ENCODE measurements at places on chromosomes 3 and 15.

DNA sequence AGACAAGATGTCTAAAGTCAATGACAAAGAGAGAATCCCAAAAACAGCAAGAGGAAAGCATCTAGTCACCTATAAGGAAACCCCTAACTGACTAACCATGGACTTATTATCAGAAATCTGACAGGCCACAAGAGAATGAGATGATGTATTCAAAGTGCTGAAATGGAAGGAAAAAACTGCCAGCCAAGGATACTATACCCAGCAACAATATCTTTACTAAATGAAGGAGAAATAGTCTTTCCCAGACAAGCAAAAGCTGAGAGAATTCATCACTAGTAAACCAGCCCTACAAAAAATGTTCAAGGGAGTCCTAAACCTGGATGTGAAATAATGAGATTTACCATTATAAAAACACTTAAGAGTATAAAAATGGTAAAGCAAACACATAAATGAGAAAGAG lies 128.0 kb downstream of the SATB1 start:
- DNase-seq = no peak

GRCh38 chr3:58254144-58254543 lies 16.6 kb downstream of the ABHD6 start:
- no peak for DNase-seq

- no peak for DNase-seq
Measured at GRCh38 chr3:139357899-139358298, 14.1 kb downstream of the MRPS22 start.

DNA sequence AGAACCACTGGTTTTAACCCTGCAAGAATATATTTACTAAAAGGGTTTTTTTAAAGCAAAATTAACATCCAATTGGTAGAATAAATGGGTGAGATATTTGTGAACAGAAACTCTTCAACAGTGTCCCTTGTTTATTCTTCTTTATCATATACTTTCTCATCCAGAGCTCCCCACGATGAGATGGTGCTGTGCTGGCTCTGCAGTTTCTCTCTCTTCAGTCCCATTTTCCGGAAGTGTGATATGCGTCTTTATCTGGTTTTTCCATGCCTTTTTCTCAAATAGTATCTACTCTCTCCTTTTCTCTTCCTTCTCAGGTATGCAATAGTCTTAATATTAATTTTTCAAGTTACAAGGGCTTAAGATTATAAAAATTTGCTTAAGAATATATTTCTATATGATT lies 1.5 kb downstream of the EAF2 start:
- no peak for DNase-seq

DNA sequence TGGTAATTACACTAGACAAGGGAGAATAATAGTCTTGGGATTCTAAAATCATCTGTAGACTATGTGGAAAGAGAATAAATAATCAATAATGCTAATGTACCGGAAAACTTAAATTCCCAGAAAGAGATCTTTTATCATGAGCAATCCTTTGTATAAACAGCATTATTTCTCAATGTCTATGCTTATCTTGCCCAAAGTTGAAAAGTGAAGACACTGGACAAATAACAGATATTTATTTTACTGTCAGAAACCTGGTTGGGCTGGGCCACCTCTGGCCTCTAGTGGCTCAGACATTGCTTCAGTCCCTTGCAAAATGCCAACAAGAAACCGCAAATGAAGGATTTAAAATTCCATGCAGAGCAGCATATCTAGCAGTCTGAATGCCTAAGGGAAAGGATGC lies 409.9 kb downstream of the FHIT start:
- no peak for DNase-seq

GRCh38 chr3:156676768-156677479 lies 2.5 kb downstream of the TIPARP start:
- DNase-seq = no peak

- DNase-seq = no peak
Measured at GRCh38 chr3:127141921-127142730, 50.8 kb upstream of the PRR23E start.

DNA sequence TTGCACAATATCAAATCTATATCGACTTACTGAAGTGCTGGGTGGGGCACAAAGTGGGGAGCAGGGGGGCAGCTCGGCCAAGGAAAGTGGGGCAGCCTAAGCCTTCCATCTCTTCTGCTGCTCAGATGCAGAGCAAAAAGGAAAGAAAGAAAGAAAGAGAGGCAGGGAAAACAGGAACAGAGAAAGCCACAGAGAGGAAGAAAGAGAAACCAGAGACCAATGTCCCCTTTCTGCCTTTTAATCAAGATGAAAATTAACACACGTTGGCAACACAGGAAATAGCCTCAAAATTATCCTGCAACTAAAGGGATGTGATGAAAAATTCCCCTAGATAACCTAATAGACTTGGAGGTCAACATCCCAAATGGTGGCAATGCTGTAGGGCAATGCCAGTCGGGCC lies 72.2 kb upstream of the RAD18 start:
- no peak for DNase-seq

DNA sequence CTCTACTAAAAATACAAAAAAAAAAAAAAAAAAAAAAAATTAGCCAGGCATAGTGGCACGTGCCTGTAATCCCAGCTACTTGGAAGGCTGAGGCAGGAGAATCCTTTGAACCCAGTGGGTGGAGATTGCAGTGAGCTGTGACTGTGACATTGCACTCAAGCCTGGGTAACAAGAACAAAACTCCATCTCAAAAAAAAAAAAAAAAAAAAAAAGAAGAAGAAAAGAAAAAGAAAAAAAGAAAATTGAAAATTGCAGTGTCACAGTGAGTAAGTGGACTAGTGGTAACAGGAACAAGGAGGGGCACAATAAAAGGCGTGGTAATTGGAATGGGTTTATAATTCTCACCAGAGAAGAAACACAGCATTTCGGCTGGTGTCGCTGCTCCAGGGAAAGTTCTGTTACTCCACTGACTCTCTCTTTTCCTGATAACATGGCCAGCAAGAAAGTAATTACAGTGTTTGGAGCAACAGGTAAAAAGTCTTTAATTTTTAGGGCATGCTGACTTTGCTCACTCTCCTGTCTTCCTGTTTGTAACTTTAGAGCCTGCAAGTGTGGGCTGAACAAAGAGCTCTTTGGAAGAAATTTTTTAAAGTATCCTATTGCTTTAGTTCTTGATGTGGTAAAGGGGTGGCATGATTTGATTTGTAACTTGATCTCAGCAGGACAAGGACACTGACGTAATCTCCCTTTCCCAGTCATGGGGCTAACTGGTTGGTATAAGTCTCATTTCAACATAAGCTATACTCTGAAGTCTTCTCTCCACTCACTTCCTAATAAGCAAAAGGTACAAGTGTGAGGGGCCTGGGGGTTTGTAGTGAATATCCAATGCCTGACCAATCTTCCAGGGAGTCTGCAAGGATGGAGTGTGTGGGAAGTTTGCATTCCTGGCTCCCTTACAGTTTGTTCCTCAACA lies 22.1 kb upstream of the TRA2B start:
- DNase-seq = peak; percentile 93

GRCh38 chr3:159996018-159996417 lies 7.4 kb downstream of the IL12A start:
- DNase-seq = no peak

DNA sequence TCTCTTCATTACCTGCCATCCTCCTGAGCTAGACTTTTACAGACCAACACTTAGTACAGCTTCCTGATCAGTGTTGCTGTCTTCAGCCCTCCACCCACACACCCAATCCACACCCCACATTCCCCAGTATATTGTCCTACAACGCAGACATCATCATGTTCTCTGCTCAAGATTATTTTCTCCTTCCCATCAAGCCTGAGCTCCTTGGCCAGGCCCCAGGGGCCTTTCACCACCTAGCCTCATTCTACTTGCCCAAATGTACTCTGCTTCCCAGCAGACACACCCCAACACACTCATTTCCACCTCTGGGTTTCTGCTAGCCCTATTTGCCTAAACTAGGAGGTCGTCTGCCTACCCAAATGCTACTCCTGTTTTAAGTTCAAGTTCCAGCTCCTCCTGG lies 37.0 kb downstream of the DAPK2 start:
- no peak for DNase-seq

GRCh38 chr3:74149466-74149865 lies 465.0 kb downstream of the CNTN3 start:
- DNase-seq = no peak

GRCh38 chr3:24589931-24590880 lies 95.6 kb upstream of the THRB start:
- DNase-seq = no peak

GRCh38 chr15:65233696-65234095 lies 22.4 kb upstream of the CILP start:
- DNase-seq = no peak

GRCh38 chr15:38263996-38264395 lies 11.4 kb downstream of the SPRED1 start:
- no peak for DNase-seq

DNA sequence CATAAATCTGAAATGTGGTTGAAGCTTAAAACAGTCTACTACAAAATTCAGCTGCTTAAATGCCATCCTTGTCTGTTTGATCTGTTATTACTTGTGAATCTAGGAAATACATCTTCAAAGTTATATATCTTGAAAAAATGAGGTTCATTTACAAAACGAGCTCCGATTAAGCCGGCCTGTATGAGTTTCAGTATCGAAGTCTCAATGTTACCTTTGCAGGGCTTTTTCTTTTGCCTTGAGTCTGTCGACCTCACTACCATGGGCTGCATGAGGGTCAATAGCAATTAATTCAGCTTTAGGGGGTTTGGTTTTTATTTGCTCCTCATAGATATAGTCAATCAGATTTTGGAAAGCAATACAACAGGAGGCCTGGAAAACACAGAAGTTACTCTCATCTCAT lies 23.2 kb downstream of the ERICH6 start:
- DNase-seq = no peak

- no peak for DNase-seq
Measured at GRCh38 chr3:14019459-14019858, 105.2 kb downstream of the CHCHD4 start.

GRCh38 chr15:58538225-58538727 lies 106.5 kb downstream of the LIPC start:
- DNase-seq = no peak

GRCh38 chr3:11776346-11776745 lies 70.3 kb downstream of the TAMM41 start:
- DNase-seq = no peak

DNA sequence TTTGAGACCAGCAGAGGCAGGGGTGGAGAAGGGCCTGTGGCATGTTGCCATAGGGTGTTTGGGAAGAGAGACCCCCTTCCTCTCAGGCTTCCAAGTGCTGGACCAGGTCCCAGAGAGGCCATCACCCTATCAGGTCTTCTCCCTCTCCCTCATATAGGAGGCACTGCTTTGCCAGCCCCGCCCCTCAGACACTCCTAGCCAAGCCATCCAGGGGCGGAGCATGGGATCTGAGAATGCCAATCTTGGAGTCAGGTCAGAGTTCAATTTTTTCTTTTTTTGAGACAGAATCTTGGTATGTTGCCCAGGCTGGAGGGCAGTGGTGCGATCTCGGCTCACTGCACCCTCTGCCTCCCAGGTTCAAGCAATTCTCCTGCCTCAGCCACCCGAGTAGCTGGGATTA lies 32.7 kb downstream of the CRABP1 start:
- DNase-seq = no peak

DNA sequence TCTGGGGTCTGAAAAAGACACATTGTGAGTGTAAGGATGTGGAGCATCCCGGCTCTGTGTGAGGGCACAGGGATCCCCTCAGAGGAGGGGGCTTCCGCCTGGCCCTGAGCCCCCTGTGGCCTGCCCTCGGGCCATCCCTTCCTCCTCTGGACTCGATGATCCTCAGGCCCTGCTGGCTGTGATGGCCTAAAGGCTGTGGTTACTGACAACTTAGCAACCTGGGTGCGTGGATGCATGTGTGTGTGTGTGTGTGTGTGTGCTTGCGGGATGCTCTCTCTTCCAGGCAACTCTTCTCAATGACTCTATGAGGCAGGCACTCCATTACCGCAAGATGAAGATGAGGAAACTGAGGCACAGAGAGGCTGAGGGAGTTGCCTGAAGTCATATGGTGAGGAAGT lies 66.0 kb downstream of the ASB7 start:
- no peak for DNase-seq

- DNase-seq = no peak
Measured at GRCh38 chr3:28745436-28745835, 396.8 kb upstream of the AZI2 start.

- DNase-seq = no peak
Measured at GRCh38 chr15:67778968-67779548, 46.3 kb upstream of the SKOR1 start.

DNA sequence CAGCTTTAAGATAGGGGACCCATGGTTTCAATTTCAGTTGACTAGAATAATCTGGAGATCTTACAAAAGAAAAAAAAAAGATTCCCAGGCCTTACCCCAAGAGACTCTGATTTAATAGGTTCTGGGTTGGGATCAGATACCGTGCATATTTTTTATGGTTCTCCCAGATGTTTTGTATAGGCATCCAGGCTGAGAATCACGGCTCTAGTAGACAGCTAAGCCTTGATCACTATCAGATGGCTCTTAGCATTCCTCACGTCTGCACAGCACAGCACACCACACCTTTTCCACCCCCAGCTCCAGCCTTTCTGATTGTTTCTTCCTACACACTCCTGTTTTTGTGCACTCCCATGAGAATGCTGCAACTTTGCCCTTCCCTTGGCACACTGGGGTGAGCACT lies 40.8 kb downstream of the TMEM45A start:
- DNase-seq = no peak

GRCh38 chr3:89052386-89052785 lies 55.0 kb upstream of the EPHA3 start:
- DNase-seq = no peak

GRCh38 chr3:194337965-194338753 lies 13.0 kb downstream of the CPN2 start:
- no peak for DNase-seq

DNA sequence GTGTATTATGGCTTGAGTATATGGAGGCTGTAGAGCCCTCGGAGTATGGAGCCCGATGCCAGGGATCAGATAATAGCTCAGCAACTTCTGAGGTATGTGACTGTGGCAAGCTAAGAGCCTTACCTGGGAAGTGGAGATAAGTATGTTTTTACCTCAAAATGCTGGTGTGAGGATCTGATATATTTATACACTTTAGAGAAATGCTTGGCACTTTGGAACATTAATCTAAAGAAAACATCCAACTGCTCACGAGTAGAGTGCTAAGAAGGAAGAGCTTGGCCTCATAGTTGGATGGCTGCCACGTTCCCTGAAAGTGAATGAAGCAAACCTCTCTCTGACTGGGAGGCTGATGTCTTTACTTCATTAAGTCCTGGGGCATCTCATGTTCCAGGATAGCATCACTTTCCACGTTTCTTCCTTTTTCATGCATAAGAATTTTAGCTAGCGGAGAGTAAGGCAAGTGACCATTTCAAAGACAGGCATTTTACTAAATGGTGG lies 58.9 kb upstream of the GOLGA8J start:
- DNase-seq = no peak

DNA sequence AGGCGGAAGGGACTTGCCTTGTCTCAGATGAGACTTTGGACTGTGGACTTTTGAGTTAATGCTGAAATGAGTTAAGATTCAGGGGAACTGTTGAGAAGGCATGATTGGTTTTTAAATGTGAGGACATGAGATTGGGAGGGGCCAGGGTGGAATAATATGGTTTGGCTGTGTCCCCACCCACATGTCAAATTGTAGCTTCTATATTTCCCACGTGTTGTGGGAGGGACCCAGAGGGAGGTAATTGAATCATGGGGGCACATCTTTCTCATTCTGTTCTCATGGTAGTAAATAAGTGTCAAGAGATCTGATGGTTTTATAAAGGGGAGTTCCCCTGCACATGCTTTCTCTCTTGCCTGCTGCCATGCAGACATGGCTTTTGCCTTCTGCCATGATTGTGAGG lies 89.2 kb downstream of the CGGBP1 start:
- DNase-seq = no peak

Measured in inflammatory macrophage treated with lipopolysaccharide for 1 hour (primary cell).